ENCODE measurements at places on chromosomes 4 and X.

- no peak for DNase-seq
Measured at GRCh38 chr4:38129460-38130227, 169.4 kb downstream of the PTTG2 start.

- DNase-seq = peak; percentile 87
Measured at GRCh38 chr4:40196724-40197281, at the start of gene RHOH. Gene RHOH, plus strand, starts transcription at chr4:40197031. Its CDS starts 46,356 bp downstream, at chr4:40243387.

DNA sequence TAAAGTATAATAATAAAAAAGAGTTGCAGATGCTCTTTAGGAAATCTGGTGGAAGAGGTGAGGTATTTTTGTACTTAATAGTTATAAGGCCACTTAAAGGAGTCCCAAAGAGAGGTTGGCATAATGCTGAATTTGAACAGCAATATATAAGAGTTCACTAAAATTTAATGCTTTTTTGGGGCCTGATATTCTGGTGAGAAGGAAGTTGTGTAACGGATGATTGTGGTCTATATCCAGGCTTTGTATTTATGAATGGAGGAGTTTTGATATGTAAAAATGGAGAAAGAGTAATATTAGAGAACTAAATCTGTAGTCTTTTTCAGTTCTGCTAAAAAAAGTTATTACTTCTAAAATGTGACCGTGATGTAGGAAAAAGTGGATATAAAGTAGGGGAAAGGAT is 20.4 kb downstream of the BMP2K start:
- DNase-seq = no peak

- no peak for DNase-seq
Measured at GRCh38 chr4:91322961-91323360, 980.8 kb upstream of the GRID2 start.

DNA sequence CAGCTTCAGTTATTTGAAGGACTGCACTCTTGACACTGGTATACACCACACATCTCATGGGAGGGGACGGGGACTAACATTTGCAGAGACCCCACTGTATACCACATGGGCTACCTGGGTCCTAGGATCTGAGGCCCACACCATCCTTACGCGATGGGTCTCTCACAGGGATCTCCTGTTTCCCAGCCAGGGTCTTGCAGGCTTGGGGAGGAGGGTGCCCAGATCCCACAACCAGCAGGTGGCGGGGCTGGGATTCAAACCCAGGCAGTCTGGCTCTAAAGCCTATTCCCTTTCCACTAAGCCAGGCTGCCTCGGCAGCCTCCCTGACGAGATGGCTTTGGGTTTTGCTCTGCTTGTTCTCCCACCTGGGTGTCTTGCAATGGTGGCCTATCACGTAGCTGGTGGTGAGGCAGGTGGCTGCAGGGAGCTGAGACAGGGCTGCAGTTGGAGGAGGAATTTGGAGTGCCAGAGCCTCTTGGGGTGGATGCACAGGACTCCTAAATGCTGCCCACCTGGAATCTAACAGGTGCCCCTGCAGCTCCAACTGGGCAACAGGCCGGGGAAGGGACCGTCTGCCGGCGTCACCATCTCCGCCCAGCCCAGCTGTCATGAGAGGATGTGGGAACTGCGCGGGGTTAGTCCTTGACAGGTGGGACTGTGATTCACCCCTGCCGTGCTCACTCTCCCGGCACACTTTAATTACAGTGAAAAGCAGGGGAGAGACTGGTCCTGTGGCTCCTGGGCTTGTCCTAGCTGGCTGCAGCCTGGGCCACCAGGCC is 110.7 kb downstream of the PSAPL1 start:
- DNase-seq = peak; percentile 6

- DNase-seq = no peak
Measured at GRCh38 chrX:2820136-2820771, 8.5 kb upstream of the GYG2 start.

DNA sequence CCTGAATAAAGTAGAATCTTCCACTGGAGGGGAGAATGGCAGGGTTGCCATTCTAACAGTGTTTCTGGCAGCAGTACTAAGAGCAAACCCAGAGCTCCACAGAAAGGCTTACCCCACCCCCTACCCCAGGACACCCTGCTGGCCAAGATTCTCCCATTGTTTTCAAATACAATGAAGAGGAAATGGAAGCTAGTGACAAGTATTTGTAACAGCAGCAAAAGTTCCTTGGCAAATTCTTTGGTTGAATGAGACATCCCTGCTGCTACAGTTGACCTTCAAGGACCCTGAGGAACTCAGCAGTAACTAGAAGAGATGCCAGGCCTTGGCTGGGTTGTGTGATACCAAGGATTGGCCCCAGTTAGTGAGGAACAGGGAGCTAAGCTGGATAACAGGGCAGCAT is 124.2 kb upstream of the DGKK start:
- no peak for DNase-seq

GRCh38 chrX:105869701-105870100 is 47.4 kb downstream of the NRK start:
- no peak for DNase-seq

GRCh38 chrX:64205441-64205734 is at the start of gene AMER1:
Gene AMER1, minus strand, starts transcription at chrX:64205708. Its CDS starts 12,422 bp downstream, at chrX:64193286.
- DNase-seq = no peak

- DNase-seq = peak; percentile 89
Measured at GRCh38 chr4:77821775-77822174, 2.6 kb upstream of the CNOT6L start.

- DNase-seq = no peak
Measured at GRCh38 chr4:116866106-116866505, 219.3 kb downstream of the TRAM1L1 start.

GRCh38 chr4:74095482-74095881 is 3.5 kb downstream of the CXCL2 start:
- DNase-seq = no peak

DNA sequence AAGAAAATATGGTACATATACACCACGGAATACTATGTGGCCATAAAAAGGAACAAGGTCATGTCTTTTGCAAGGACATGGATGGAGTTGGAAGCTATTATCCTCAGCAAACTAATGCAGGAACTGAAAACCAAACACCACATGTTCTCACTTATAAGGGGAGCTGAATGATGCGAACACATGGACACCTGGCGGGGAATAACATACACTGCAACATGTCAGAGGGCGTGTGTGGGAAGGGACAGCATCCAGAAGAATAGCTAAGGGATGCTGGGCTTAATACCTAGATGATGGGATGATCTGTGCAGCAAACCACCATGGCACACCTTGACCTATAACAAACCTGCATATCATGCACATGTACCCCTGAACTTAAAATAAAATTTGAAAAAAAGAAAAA is 19.5 kb upstream of the CNKSR2 start:
- DNase-seq = no peak

- DNase-seq = no peak
Measured at GRCh38 chrX:153669174-153669890, 4.3 kb downstream of the PNCK start.

GRCh38 chr4:8591626-8592365 is 769 bp upstream of the CPZ start:
- DNase-seq = no peak
